GM23338 (cell line): ENCODE measurements at places on chromosomes 5 and 9. TPM values are rescaled to one million over a fixed set of nuclear protein-coding genes. Genes with fewer than 3 reads are reported as not detected.

DNA sequence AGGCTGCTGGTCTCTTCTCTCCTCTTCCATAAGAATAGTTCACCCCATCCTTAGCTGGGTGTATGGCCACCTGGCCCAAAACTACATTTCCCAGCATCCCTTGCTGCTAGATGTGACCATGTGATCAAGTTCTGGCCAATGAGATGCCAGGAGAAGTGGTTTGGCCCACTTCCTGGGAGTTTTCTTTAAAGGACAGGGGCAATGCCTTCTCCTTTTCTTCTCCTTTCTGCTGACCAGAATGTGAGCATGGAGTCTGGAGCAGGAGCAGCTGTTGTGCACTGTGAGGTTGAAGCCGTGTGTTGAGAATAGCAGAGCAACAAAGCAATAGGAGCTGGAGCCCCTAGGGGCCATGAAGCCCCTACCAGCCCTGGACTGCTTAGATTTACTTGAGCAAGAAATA is 36.8 kb downstream of the C9orf50 start:
- peak; percentile 92 for DNase-seq

DNA sequence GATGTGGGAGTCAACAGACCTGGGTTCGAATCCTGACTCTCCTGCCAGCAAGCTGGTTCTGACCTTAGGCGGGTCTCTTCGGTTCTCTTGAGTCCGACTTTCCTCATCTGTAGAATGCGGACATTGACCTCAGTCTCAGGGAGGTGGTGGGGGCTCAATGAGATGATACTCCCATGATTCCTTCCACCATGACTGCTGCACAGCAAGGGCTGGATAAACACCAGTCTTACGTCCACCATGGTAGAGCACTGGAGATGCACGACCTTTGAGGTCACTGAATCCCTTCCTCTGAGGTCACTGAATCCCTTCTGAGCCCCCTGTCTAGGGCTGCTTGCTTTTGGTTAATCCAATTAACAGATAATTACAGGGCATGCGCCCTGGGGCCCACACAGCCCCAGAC is 12.5 kb upstream of the SMIM23 start:
- DNase-seq = no peak

GRCh38 chr9:136721339-136722092 is 9.1 kb downstream of the DIPK1B start:
- DNase-seq = no peak

DNA sequence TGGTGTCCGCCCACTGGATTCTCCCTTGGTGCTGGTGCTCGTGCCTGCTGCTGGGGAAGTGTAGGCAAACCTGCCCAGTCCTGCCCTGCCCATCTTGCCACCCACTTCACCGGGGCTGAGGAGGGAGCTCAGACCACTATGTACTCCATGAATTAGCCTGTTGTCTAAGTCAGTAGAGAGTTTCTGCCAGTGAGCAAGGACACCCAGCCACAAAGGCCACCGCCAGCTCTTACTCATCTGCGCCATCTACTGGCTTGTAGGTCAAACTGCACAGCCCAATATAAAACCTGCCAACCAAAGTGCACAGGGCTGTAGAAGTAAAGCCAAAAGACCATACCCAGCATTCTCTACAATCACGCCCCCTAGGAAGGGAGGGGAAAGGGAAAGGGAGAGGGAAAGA is 102.3 kb downstream of the GLIS3 start:
- DNase-seq = peak; percentile 65

GRCh38 chr9:128164307-128164885 is 4.3 kb downstream of the BBLN start:
- no peak for DNase-seq

- DNase-seq = no peak
Measured at GRCh38 chr9:136681029-136681428, 6.2 kb downstream of the AGPAT2 start.

DNA sequence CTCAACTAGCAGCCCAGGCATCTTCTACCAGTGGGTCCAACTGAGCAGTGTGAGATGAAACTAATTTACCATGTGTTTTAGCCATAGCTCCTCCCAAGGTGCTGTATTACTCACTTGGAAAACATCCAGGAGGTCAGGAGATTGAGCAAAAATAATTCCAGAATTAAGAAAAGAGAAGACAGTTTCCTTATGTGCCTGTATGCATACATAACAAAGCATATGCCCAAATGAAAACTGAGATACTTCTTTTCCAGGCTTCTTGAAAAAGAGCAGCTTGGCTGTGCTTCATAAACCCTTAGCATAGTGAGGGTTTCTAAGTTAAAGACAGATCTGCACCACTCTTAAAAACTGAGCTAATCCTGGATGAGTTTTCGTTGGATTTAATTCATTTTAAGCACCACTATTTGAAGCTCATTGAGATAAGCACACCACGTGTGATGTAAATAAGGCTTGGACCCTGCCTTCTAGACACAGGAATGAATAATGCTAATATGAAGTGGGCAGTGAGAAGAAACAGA is 119.4 kb downstream of the ADAMTS12 start:
- DNase-seq = no peak

DNA sequence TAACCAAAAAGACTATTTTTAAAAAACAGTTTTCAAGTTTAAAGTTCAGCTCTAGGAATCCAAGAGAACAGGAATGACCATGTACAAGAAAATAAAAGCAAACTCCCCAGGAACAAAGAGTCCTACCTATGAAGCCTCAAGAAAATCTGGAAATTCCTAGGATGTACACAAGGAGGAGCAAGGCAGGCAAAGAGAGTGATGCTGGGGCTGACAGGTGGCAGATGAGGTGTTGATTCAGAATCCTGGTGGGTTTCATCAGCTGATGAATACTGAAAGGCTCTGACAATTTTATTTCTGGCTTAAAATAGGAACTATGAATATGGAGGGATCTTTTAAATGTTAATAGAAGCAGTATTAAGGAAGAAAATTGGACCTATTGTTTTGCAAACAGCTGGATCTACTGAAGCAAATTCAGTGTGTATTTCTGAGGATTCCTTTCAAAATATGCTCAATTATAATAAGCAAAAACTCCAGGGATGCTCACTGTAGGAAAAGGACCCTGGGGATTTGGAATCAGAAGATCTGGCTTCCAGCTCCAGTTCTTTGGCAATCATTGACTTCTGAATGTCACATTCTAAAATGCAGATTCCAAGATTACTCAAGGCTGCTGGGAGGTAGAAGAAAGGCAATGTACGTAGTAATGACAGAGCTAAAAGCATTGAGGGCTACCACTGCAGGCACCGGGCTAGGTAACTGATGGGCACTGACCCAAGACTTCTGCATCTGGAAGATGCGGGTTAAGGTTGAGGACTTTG is 28.0 kb upstream of the SH3RF2 start:
- DNase-seq = peak; percentile 62

GRCh38 chr9:134252084-134252830 is 74.0 kb upstream of the RXRA start:
- no peak for DNase-seq

Gene CTXN3
- not detected in 2 replicates for polyA plus RNA-seq

Gene ZNF484
- polyA plus RNA-seq = 4.2 and 5.1 TPM in 2 replicates

Gene SLC25A2
- not detected in 2 replicates for polyA plus RNA-seq

Gene LURAP1L
- polyA plus RNA-seq = 0.68 and 1.6 TPM in 2 replicates
